T47D (cell line): ENCODE measurements at places on chromosomes 6 and 20.

DNA sequence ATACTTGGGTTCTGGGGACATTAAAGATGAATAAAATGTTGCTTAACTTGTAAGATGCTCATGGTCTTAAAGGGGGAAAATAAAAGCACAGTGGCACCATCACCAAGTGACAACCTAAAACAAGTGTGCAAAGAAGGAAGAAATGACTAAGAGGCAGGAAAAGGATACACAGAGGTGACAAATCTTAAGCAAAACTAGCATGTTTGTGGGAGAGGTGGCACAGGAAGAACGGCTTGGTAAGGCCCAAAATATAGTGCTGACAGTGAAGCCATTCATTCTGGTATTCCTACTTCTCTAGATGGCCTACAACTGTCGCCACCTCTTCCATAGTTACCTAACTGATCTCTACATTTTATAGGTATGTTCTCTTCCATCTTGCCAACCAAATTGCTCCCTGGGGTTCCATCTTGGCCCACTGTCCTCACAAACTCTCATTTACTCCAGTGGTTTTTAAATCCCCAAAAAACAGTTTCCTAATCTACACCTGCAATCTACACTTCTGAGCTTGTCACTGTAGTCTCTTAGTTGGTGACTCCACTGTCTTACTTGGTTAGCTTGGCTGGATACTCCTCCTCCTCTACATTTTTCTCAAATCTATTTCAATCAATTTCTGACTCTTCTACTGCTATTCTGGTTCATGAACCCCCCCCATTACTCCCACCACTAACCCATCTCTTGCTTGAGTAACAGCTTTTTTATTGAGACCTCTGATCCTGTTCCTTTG lies 33.5 kb downstream of the FAM8A1 start:
- DNase-seq: no peak

GRCh38 chr6:136826216-136826615 lies 3.8 kb downstream of the PEX7 start:
- DNase-seq: no peak

DNA sequence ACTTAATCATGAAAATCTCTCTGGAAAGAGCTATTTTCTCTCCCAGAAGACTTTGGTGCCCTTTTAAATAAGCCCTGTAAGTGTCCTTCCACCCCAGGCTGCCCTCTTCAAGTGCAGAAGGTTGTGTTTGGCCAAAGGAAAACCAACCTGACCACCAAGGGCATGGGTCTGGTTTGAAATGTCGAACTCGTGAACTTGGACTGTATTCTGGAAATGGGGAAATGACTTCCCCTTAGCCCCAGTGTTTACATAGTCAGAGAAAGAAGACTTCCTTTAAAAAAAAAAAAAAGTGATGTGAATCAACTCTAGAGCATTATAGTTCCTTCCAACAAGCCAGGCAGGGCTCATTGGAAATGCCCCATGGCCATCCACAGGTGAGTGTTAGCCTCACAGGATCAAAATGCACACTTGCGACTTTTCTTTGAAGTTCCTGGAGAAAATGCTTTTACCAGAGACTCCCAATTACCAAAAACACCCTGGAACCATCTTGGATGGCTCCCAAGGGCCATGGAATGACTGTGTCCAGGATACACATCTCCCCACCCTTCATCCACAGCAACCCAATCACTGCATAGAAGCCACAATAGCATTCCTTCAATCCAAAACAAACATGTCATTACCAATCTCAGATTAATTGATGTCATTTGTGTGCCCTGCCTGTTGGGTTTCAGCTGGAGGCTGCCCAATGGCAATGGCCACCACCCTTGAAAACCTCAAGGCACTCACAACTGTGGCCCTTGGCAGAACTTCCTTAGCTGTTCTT lies 133.8 kb downstream of the CLIC5 start:
- no peak for DNase-seq

- no peak for DNase-seq
Observed at GRCh38 chr6:163860287-163861081, 446.0 kb downstream of the QKI start.

DNA sequence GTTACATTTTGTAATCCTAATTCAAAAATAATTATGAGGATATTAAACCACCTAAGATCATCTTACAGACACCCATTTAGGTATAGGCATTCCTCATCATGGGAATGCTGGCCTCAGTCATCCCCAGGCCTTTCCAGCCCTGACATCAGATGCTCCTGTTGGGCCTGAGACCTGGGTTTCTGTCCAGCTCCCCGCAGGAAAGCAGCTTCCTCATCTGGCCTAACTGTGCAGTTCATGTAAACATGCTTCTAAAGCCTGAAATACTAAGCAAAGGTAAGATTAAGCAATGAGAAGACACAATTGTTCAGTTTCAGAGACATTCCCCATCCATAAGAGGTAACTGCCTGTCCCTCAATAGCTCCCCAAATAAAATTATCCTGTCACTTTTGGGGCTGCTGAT lies 19.0 kb downstream of the ETV7 start:
- DNase-seq: no peak

DNA sequence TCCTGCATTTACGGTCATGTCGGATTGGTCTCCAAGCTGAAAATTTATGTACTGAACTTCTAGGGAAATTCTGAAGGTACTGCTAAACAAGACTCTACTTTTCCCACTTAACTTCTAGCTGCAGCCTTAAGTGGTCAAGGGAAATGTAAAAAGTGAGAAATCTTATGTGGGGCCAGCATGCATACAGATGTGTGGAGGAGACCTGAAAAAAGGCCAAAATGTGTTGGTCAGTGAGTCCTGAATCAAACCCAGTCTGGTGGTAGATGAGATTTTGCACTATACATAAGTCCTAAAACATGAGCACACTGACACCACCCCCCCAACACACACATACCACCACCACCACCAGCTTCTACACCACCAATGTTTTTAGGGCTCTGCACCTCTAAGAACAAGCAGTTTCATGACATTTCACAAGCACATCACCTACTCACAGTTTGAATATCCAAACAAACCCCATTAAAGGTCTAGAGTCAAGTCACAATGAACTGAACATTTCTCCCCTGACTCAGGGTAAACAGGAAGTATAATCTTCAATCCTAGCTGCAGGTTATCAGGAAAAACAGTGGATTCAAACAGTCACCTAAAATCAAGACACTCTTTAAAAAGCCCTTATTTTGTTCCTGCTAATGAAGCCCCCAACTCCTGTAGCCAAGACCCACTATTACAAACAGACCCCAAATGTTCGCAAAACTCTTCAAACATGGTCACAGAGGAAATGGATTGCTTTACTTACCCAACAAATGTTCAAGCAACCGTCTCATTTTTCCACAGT lies 1.6 kb downstream of the ZMYND8 start:
- no peak for DNase-seq

GRCh38 chr6:100455230-100456124 lies 9.2 kb downstream of the SIM1 start:
- DNase-seq: no peak

DNA sequence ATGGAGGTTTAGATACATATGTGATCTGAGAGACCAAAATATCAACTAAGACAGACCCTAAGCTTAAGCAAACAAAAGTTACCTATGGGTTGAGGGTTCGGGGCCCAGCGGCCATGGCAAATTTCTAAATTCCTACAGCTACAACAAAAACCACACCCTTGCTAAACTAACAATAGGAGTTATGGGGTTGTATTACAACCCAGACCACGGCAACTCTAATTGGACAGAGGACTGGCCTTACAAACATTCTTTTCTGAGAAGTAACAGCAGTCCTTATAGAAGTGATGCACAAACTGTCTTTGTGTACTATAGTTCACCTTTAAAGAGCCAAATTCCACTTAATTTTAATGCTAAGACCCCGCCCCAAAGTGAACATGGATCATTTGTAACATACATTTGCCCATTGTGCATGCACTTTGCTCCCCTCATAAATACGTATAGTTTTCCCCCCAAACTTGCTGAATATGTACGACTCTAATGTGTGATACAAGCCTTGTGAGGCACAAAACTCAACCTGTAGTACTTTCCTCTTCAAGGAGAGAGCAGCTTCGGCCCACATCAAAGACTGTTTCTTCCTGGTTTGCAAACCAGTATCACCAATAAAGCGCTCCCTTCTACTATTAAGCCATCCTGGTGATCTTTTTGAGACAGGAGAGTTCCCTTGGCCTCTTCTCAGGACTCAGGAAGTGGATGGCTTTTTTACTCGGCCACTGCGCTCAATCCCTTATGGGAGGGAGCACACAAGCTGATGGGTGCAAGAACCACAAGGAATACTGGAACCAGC lies 25.6 kb upstream of the MBOAT1 start:
- no peak for DNase-seq

DNA sequence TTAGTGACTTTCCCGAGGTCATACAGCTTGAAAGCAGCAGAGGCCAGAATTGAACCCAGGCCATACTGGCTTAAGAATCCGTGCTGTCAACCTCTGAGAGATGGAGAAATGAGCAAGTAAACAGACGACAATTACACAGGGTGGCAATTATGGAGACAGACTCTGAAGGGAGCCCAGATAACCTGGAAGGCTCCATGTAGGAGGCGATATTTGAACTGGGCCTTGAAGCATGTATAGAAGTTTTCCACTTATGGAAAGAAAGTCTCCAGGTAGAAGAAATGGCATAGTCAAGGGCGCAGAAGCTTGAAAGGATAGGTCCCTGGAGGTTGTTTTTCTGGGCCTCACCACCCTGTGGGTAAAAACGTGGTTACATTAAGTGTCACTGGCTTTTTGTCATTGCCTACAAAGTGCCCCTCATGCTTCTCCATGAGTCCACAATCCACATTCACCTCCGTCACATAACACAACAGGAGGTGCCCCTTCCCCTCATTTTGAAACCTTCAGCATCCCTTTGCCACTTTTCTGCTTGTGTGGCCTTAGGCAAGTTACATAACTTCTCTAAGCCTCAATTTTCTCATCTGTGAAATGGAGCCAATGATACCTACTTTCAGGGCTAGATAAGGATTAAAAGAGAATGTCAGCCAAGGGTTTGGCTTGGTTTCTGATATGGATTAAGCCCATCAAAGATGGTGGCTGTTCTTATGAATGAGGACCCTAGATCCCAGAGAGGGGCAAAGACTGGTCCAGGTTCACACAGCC lies 5.9 kb upstream of the BPI start:
- DNase-seq: no peak

DNA sequence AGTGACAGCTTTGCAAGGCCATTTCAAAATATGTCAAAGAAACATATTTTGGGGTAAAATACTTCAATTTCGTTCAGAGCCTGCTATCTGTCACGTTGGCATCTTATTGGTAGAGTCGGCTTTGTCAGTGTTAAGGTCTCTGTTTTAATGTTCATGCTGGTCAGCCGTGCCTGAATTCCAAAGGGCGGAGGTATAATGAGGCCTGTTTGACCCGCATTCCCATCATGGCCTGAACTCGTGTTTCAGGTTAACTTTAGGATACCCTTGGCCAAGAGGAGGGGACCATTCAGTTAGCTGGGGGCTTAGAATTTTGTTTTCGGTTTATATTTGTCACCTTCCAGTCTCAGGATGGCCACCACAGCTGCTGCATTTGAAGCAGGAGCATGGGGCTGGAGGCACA lies 236.4 kb downstream of the NFATC2 start:
- DNase-seq: no peak

DNA sequence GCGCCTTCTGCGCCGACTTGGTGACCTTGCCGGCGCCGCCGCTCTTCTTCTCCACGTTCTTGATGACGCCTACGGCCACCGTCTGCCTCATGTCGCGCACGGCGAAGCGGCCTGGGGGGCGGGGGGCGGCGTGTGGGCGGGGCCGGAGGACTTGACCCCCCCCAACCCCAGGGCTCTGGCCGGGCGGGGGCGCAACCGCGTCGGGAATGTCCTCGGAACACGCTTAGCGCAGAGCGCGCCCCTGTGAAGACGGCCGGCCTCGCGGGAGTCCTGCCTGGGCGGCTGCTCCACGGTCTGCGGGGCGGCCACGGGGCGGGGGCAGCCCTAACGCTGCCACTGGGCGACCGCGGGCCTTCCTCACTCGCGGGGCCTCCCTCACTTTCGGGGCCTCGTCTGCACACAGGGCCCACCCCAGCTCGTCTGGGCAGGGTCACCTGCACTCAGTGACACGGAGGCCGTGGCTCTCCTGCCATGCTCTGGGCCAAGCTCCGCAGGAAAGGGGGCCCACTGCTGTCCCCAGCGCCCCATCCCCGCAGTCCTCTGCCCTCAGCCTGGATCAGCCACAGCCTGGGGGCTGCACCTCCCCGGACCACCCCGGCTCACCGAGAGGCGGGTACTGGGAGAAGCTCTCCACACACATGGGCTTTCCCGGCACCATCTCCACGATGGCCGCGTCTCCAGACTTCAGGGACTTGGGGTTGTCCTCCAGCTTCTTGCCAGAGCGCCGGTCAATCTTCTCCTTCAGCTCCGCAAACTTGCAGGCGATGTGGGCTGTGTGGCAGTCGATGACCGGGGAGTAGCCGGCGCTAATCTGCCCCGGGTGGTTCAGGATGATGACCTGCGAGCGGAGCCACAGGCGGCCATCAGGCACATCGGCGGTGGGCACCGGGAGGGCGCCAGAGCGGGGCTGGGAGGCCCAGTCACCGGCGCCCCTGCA lies 10.3 kb downstream of the EEF1A2 start:
- no peak for DNase-seq
